ENCODE measurements at places on chromosomes 3 and 15.

DNA sequence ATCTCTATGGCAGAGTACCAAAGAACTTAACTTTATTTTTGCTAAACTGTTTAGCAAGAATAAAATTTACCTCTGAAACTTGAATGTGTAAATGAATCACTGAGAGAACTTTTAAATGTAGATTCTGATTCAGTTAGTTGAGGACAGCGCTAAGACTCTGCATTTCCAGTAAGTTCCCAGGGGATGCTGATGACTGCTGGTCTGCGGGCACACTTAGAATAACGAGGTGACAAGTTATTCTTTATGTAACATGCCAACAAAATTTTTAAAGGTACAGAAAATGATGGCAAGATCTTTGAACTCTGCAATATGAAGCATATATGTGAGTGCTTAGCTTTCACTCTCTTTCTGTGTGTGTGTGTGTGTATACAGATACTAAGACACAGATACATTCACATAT is 56.4 kb downstream of the TGFBR2 start:
- no peak for DNase-seq

GRCh38 chr3:11465744-11466616 is 177.7 kb downstream of the VGLL4 start:
- DNase-seq: no peak

- DNase-seq: no peak
These were observed 21.8 kb downstream of the EMC7 start for GRCh38 chr15:34079904-34080303.

DNA sequence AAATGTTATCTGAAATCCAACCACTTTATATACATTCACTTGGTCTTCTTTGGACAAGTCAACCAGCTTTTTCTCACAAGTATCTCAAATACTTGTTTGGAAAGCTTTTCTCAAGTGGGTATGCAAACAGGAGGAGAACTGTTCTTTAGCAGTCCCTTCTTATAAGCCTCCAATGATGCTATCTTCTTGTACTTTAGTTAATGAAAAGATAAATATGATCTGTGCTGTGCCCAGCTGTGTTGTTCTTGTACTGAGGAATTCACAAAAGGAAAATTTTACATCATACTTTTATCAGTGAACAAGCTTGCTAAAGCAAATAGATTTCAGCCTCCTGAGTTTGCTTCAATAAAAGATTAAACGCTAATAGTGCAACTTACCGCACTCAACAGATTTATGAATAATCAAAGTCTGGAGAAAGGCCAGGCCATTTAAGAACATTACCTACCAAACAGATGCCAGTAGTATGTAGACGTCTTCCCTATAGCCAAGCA is 395.2 kb downstream of the MECOM start:
- no peak for DNase-seq

DNA sequence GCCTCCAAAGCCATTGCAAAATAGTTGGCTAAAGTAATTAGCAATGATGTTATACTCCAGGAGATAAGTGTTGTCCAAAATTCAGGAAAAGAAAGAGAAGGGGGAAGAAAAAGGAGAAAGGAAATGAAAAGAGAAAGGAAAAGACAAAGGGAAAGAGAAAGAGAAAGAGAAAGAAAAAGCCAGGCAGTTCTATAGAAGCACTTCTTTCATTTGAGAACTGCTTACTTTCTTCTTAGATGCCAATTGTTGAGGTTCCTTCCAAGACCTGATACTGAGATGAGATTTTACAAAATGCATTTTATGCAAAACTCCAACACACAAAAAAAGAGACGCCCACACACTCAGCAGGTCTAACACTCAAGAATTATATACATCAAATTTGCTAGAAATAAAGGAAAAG is 298.4 kb downstream of the KCNH8 start:
- no peak for DNase-seq

GRCh38 chr3:114850898-114851297 is 296.2 kb downstream of the ZBTB20 start:
- DNase-seq: no peak
